ENCODE measurements at places on chromosomes 7 and 10. TPM values are rescaled to one million over a fixed set of nuclear protein-coding genes. Genes with fewer than 3 reads are reported as not detected.

Gene HABP2
- not detected for polyA plus RNA-seq

- DNase-seq = peak; percentile 83
Measured at GRCh38 chr10:70492786-70493659, 14.5 kb downstream of the PALD1 start.

DNA sequence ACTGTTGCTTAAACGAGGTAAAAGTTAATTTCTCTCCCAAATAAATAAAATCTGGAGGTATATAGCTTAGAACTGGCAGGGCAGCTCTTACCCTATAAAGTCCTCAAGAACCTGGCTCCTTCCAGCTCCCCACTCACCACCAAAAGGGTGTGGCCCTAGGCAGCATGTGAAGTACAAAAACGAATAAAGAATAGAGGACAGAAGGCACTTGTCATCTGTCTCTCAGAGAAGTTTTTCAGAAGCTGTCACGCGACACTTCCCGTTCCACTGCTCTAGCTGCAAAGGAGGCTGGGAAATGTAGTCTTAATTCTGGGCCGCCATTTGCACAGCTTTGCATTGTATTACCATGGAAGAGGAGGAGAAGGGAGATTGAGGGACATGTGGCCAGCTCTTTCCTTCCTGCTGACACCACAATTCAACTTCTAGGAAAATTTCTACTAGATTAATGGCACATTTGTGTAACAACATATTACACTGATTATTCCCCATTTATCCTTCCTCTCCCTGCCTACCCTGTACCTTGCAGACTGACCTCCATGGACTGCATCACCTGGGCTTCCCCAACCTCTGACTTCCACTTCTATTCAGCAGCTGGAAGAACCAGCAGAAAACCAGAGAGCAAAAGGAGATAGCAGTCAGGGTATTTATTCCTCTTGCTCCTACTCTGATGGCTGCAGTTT is 62.2 kb downstream of the CCDC71L start:
- DNase-seq = peak; percentile 83

DNA sequence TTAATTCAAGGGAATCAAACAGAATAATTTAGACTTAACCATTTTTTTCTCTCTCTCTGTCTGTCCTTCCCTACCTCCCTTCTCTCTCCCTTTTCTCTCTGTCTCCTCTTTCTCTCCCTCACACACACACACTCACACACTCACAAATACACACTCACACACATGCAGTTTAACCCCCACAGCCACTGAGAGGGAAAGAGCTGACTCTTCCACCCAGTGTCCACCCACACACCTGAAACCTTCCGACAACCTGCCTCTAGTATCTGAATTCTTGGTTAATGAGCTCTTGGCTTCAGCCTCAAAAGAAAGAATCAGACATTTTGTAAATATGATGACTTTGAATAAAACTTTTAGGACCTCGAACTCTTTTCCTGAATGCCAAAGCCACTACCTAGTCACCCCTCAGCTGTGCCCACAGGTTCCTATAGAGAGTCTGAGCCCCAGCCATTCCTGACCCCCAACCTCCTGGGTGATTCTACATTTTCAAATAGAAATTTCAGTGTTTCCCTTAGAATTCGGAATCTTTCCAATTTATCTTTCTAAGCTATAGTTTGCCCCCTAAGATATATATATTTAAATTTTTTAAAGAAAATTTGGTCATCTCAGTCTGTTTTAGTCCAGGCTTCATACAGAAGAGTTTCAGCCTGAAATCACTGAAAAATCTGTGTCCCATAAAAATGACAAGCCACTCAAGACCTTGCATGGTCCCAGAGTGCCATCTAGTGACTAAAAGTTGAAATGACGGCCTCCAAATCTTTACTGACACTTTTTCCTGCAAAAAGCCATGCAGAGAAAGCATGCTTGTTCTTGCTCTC is 202.8 kb downstream of the IPMK start:
- DNase-seq = no peak

DNA sequence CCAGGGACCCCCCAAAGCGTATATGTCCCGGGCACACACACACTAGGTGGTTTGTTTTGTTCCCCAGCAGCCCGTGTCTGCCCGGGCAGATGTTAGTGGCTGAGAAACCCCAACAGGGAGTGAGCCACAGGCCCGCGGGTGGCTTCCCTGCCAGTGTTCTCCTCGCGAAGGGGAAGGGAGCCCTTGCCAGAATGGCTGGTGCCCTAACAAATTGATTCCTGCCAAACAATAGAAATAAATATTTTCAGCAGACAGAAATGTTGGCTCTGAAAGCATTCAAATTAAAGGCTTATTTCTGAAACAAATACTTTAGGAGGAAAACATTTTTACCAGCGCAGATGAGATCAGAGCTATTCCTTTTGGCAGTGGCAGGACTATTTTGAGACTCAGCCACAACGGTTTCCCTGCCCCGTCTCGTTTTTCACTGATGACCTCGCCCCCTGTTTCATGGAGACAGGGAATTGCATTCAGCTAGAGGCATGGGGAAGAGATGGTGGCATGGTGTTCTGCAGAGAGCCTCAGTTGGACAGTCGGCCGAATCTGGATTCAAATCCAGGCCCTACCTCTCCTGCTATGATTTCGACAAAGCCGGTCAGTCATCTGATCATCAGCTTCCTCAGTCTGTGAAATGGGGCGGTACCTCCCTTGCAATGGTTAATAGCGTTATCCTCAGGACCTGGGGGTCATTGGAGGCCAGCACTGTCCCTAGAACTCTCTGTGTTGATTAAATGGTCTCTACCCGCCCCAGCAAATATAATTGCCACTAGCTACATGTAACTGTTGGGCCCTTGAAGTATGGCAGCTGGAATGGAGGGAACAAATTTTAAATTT is 84.5 kb downstream of the CUX1 start:
- no peak for DNase-seq

GRCh38 chr7:65269150-65269856 is 104.4 kb upstream of the ZNF92 start:
- DNase-seq = no peak
